ENCODE measurements at places on chromosomes 13 and 19.

DNA sequence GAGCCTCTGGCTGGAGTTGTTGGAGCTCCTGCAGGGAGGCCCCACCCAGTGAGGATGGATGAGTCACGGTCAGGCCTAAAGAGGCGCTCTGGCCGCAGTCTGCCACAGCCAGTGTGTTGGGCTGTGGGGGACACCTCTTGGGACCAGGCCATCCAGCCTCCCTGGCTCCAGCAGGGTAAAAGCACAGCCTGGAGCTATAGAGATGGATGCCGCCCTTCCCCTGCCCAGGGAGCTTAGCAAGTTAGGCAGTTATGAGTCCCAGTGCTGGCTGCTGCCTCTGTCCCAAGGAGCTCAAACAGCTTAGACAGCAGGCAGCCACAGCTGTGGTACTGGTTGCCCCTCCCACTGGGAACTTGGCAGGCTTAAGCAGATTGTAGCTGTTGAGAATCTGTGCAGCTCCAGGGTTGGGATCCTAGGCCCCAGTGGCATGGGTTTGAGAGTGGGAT, 100.9 kb downstream of the NDFIP2 start:
- DNase-seq = peak; percentile 11

- no peak for DNase-seq
These were observed 9.1 kb downstream of the PLD3 start for GRCh38 chr19:40357640-40358039.

DNA sequence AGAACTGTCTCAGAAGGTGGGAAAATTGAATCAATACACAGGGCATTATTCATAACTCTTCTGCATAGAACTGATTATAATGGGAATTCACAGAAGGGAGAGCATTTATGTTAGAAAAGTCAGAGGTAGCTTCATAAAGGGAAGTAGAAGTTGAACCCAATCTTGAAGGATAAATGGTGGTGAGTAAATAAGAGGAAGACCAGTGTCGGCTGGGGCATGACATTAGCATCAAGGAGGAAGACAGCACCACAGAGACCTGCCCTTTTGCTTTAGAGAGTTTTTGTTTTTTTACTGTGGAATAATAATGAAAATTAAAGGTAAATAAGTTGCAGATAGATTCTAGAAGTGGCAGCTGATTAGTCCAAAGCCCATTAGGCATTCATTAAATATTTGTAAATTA, 21.9 kb downstream of the CDC16 start:
- no peak for DNase-seq

- peak; percentile 86 for DNase-seq
These were observed 364.0 kb downstream of the KCTD12 start for GRCh38 chr13:76522083-76522755.

GRCh38 chr19:45955905-45956608, 17.6 kb downstream of the NOVA2 start:
- no peak for DNase-seq

- DNase-seq = no peak
These were observed 493.3 kb downstream of the COG6 start for GRCh38 chr13:40148742-40149141.

- peak; percentile 12 for DNase-seq
These were observed 65.4 kb downstream of the RUBCNL start for GRCh38 chr13:46321494-46322225.

DNA sequence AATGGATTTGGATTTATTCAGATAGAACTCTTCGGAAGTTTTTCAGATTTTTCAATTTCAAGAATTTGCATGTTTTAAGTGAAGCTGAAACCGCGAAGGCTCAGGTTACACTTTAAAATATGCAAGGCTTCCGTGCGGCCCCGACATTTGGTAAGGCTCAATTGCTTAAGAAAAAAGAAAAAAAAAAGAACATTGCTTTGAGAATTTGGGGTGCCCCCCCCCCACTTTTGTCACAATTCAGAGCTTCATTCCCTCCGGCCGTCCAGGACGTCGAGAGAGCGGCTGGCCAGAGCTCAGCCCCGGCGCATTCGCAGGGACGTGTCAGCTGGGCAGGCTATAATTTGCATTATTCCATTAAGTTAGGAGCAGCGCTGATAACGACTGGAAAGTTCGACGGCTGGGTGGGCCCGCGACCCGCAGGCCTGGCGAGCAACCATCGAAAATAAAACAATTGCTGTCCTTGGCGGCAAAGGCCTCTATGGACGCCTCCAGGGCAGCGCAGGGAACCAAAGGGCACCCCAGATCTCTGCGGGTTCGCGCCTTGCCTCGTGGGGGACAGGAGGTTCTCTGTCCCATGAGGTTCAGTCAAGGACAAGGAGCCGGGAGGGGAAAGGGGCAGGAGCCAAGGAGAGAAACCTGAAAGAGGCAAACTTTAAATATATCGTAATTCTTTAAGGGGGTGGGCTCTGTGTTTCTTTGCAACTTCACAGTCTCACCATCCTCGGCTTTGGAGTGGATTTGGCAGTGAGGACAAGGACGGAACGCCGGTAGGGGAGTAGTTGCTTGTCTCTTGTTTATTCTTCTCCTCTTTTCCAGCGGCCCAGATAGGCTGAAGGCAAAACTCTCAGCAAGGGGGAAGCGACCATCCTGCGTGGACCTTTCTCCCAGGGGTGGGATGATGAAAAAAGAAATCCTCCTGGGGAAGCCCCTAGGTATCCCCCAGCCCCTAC, 7.0 kb downstream of the SOX21 start:
- DNase-seq = no peak

DNA sequence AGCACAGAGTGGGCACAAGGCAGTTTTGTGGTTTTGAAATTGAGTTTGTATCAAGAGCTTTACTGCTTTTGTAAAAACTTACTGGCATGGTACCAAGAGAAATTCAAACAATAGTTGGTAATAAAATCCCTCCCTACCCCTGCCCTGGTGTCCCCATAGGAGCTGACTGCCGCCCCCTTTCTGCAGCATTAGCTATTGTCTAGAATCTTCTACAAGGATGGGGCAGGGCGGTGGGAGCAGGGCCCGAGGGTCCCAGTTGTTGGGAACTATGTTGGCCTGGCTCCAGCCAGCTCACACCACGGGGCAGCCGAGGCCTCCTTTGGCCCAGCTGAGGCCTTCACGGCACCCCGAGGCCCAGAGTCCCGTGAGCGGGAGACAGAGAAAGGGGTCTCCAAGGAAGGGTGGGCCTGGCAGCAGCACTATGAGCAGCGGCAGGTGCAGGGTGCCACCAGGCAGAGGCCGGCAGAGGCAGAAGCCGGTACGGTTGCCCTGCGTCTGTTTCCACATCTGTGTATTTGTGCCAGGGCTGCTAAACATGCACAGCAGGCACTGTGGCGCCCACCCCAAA, 57.9 kb downstream of the KDM4B start:
- DNase-seq = no peak

- no peak for DNase-seq
These were observed 67.7 kb upstream of the TEX29 start for GRCh38 chr13:111252446-111253364.

- no peak for DNase-seq
These were observed at the start of gene FARP1 for GRCh38 chr13:98142380-98143156. FARP1 (plus strand) TSS chr13:98143094; CDS start chr13:98213243, 70,149 bp downstream.

DNA sequence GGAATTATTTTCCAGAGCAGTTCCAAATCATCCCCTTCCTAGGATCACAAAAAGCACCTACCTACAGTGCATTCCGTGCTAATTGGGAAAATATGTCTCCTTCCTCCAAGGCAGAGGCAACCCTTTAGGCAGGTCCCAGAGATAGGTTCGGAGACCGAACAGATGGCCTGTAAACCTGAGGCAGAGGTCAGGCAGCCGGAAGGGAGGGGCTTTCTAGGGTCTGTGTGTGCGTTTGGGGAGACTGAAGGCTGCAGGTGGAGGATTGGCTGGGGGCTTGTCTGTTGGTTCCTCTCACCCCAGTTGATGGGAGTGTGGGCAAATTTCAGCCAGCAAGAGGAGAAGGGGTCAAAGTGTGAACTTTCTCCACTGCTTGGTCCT, 7.1 kb downstream of the KCNN4 start:
- DNase-seq = no peak

DNA sequence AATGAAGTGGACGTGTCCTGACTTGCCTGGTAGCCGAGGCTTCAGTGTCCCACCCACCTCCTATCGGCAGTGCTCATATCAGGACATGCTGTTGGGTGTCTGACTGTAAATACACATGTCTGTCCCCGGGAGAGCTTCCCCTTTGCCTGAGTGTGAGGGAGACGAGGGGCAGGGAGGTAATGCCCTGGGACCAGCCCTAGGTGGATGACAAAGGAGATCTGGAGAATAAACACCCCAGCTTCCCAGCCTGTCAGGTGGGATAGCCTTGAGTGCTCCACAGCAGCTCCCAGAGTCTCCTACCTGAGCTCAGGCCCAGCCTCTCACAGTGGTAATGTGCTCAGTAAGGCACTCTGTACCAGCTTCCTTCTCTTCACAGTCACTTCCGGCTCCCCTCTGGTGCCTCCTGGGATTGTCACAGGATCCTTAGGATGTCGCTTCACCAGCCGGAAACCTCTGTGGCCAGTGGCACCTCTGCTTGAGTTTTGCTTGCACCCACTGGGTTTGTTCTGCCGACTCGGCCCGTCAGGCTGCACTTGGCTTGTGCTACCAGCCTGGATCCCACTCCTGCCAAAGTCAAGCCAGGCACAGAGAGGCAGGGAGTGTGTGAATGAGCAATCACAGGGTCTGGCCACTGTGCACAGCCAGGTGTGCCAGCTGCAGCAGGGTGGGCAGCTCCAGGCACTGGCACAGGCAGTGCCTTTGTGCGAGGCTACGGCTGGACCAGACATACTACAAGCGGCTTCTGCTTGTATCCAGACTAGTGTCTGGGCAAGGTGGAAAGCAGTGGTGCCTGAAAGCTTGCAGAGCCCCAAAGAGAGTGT, 54.4 kb upstream of the RGCC start:
- no peak for DNase-seq

- no peak for DNase-seq
These were observed 6.7 kb downstream of the TMTC4 start for GRCh38 chr13:100667894-100668293.

- DNase-seq = no peak
These were observed 104.6 kb downstream of the COL4A2 start for GRCh38 chr13:110411688-110412059.

GRCh38 chr19:11821474-11822109, 7.5 kb downstream of the ZNF440 start:
- no peak for DNase-seq

DNA sequence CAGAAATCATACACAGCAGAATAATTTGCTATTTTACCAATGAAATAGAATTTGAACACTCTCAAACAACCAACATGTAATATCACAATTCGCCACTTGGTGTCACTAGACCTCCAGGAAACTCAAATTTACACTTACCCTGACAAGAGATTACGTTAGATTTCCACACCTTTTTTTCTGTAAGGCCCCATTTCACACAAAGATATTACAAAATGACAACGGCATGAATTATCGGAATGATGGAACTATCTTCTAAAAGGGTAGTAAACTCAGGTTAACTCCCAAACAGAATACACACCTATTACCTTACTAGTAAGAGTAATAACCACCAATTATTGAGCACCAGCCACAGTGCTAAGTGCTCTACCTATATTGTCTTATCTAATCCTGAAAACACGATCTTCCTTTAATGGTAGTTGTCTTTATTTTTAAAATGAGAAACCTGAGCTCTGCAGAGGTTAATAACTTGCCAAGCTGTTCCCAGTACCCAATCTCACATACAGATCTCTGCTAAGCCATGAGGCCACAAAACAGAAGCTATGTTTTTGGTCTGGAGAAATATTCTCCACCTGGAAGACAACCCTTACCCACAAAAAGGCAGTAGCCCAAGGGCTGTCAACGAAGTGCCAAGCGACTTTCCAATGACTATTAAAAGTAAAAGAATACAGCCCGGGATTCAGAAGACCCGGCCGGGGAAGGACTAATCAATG, 152.4 kb downstream of the DCLK1 start:
- peak; percentile 39 for DNase-seq

- no peak for DNase-seq
These were observed 6.9 kb downstream of the GPR180 start for GRCh38 chr13:94608586-94608985.

DNA sequence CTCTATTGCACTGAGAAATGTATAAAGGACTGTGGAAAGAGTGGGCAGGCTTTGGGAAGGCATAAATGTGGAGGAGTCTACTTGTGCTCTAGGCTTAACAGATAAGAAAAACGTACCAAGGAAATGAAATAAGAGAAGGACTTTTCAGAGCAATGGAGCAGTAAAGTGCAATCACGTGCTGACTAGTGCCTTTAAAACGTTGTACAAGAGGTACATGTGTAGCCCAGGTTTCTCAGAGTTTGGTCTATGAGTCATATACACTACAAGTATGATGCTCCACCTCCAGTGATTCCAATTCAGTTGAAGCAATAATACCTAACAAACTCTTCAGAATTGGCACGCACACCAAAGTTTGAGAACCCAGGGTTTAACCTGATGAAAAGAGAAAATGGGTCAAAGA, 13.4 kb upstream of the FNDC3A start:
- DNase-seq = no peak

DNA sequence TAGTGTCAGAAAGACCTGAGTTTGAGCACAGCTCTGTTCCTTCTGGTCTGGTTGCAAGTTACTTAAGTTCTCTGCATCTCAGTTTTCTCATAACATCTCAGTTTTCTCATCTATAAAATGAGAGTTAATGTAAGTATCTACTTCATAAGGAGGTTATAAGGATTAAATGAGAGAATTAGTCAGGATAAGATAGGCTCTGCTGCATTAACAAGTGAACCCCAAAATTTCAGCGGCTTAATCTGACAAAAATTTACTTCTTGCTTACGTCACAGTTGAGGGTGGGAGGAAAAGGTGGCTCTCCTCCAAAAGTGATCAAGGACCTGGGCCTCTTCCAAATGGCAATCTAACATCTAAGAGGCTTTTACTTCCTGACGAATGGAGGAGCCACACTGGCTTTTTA, 31.5 kb upstream of the LRCH1 start:
- no peak for DNase-seq

GRCh38 chr13:111476197-111476596, 155.8 kb downstream of the TEX29 start:
- DNase-seq = no peak

- DNase-seq = no peak
These were observed 222.4 kb downstream of the UQCRFS1 start for GRCh38 chr19:28990522-28990921.

DNA sequence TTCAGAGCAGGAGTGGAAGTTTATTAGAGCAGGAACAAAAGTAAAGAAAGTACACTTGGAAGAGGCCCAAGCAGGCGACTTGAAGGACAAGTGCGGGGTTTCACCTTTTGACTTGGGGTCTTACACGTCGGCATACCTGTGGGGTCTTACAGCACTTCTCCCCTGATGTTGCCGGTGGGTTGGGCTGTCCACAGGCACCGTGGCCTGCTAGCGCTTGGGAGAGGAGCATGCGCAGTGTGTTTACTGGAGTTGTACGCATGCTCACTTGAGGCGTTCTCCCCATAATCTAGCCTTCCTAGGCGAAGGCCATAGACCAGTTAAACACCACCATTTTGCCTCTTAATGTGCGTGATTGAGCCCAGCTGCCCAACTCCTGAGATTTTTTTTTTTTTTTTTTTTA, 25.0 kb upstream of the PLEKHF1 start:
- DNase-seq = no peak

DNA sequence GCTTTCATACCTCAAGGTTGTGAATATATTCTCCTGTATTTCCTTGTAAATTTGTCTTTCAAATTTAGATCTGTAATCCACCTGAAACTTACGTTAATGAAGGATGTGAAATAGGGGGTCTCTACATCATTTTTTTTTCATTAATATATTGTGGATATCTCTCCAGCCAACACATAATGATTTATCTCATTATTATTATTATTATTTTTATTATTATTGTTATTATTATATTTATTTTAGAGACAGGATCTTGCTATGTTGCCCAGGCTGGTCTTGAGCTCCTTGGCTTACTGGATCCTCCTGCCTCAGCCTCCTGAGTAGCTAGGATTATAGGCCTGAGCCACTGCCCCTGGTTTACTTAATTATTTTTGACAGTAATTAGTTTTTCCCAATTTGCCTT, 4.3 kb upstream of the LIPE start:
- DNase-seq = no peak
